ENCODE measurements at places on chromosomes 16 and 17. TPM values are rescaled to one million over a fixed set of nuclear protein-coding genes. Genes with fewer than 3 reads are reported as not detected.

Gene LPCAT2
- 0.19 TPM for total RNA-seq

Gene SCGB1C2
- not detected for total RNA-seq

Gene DYNLRB2
- 0.42 TPM for total RNA-seq

Gene INCA1
- 0.31 TPM for total RNA-seq

Gene AKAP1
- 45.9 TPM for total RNA-seq

Gene NPIPB4
- 137 TPM for total RNA-seq

Gene PRSS22
- not detected for total RNA-seq

Gene KCNG4
- total RNA-seq: not detected

Gene GLG1
- 48.7 TPM for total RNA-seq

Gene ITGA3
- 8.0 TPM for total RNA-seq

Gene PDE6G
- 4.3 TPM for total RNA-seq

Gene CLEC3A
- not detected for total RNA-seq

Gene HOXB1
- not detected for total RNA-seq
